ENCODE measurements at places on chromosomes 1 and 21.
A peak's percentile ranks its signal among the peaks of the same experiment; 100 is the strongest.

DNA sequence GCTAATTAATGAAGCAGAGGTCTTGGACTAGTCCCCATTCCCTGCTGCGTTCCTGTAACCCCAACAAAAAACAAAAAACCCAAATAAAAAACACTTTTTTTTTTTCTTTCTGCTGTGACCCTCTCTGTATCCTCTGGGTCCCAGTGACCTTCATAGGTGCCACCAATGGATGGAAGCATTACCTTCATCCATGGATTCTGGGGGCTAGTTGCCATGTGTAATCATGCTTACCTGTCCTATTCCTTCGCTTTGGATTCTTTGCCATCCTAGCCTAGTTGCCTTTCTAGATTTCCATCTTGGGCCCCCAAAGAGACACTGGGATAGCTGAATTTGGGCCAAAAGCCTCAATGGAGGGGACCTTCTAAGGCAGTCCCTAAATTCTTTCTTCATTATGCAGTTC lies 1208.7 kb downstream of the BRINP3 start:
- peak; percentile 1 for DNase-seq

DNA sequence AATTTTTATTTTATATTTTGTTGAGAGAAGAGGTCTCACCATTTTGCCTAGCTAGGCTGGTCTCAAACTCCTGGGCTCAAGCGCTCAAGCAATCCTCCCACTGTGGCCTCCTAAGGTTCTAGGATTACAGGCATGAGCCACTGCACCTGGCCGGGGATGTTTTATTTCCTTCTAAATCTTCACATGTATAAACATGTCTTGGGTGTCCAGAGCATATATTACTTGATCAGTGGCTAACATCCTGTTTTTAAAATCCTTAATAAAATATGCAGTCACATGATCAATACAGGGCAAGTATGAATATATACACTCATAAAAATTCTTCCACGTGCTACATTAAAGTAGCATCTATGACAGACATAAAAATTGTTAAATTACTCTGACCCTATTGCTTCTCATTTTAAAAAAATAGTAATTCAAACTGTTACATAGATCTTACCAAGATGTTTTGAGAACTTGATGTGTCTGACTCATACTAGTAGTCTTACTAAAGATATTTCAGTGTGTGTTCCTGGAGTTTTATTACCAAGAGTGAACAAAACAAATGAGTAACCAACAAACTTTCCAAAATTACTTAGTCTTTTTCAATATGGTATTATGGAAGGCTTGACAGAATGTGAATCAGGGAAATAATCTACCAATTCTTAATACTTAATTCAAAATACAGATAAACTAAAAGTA lies 222.5 kb downstream of the SLC45A1 start:
- DNase-seq, result no peak

DNA sequence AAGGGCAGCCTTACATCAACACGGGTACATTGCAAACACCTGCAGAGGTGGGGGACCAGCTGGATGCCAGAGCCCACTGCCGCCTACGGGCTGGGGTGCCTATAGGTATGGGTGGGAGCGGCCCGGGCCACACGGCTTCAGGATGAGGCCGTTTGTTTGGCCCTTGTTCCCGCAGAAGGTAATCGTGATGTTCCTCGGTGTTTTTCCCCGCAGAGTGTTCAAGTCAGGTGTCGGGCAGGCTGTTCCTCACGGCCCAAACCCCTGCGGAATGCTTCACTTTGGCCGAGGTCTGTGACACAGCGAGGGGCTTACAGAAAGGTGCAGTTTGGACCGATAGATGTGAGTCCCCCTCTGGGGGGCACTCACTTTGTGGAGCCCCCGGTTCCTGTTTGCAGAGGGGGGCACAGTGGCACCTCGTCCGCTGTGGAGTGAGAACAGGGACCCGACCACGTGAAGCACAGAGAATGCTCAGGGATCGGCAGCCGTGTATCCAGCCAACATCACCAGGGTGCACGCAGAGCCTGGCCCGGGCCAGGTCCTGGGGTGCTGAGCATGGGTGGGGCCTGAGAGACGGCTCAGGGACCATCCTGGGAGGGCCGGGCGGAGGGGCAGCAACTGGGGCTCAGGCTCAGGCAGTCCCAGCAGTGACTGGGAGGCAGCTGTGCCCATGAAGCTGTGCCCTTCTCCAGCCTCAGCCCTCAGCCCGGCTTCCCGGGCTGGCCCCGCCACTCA lies 453 bp upstream of the TTLL10 start:
- no peak for DNase-seq

DNA sequence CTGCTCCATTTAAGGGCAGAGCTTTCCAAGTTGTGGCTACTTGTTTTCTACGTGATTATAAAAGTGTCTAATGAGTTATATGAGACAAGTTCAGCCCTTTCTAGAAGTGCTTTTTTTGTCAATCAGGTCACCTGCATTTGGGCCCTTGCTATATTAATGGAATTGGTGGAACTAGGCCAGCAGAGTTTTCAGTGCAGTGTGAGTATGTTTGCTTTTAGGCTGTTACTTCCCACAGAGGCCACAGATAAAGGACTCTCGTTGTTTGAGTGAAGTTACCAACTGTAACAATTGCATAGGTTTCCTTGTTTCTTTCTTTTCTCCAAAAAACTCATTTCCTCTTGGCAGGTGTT lies 10.9 kb downstream of the SMAP2 start:
- no peak for DNase-seq
